ENCODE measurements at places on chromosomes 6 and 20. TPM values are rescaled to one million over a fixed set of nuclear protein-coding genes. Genes with fewer than 3 reads are reported as not detected.

The PLAGL1 gene
- total RNA-seq, result 4.1 TPM

The SLC24A3 gene
- not detected for total RNA-seq

The POPDC3 gene
- not detected for total RNA-seq

The SLC22A3 gene
- not detected for total RNA-seq

The SRSF12 gene
- not detected for total RNA-seq

The RIPOR2 gene
- total RNA-seq, result 182 TPM

The RFX6 gene
- not detected for total RNA-seq

The PMEPA1 gene
- 0.25 TPM for total RNA-seq
